ENCODE measurements at places on chromosomes 4 and X.

- DNase-seq, result no peak
Observed at GRCh38 chr4:6383929-6384328, 88.5 kb downstream of the PPP2R2C start.

DNA sequence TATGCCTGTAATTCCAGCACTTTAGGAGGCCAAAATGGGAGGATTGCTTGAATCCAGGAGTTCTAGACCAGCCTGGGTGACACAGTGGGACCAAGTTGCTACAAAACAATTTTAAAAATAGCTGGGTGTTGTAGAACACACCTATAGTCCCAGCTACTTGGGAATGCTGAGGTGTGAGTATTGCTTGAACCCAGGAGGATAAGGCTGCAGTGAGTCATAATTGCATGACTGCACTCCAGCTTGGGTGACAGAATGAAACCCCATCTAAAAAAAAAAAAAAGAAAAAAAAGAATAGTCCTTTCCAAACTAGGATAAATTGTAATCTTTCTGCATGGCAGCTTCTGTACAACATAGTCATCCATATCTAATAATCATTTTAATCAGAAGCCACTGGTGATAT, 270.1 kb upstream of the INTU start:
- no peak for DNase-seq

DNA sequence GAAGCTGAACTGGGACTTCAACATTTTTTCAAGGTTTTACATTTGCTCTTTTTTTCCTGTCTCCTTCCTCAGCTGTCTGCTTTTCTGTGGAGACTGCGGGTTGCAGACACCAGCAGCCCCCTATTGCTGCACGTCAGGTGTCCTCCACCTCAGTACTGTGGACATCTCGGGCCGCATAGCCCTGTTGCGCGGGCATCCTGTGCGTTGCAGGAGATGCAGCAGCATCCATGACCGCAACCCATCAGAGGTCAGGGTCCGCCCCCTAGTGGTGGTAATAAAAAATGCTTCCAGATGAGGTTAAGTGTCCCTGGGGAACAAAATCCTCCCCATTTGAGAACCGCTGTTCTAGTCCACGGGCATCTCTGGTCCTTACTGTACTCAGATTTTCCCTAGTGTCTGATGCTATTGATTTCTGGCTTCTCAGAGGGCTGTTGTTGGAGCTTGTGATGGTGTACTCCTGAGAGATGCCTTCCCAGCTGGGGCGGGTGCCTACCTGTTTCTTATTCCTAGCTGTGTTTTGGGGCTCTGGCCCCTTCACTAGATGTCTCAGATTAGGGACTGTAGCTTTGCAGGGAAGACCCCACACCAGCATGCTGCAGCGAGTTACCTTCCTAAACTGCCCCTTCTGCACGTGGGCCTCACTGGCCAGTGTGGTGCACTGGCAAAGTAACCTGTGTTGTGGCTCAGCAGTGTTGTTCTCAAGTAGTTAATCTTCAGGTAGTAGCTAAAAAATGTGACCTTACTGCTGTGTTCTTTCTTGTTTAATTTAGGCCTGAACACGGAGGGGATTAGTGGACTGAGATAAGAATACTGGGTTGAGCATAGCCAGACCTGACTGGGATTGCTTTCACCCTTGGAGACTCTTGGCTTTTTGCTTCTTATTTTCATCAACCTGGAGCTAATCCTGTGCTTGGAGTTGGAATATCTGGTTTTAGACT, 28.2 kb downstream of the NSD2 start:
- DNase-seq, result peak; percentile 55

DNA sequence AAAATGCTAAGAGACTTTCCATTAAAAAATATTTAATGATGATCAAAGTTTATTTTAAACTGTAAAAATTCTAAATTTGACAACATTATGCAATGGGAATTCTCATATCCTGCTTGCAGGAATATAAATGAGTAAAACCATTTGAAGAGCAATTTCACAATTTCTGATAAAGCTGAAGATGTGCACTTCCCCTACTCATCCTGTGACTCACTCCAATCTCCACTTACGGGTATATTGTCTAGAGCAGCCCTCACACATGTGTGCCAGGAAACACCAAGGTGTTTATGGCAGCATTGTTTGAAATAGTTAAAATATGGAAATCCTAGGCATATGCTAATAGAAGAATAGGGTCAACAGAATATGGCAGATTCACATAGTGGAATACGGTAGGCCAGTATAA, 158.4 kb downstream of the PDHA2 start:
- no peak for DNase-seq

DNA sequence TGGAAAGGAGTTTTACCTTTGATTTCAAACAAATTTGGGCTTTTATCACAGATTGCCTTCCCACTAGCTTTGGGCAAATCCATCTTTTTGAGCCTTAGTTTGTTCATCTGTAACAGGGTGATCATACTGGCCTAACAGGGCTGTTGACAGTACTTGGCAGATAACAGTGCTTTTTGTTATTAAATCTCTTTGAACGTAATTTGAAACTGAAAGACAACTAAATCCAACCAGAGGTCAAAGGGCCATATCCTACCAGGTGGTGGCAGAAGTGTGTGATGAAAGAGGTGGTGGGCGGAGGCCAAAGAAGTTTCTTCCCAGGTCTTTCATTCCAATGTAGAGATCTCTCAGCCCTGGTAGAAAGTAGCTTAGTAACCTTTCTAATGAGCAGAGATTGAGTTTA, 35.2 kb upstream of the TADA2B start:
- no peak for DNase-seq

GRCh38 chr4:188266386-188266785, 127.1 kb downstream of the TRIML1 start:
- DNase-seq, result no peak

- no peak for DNase-seq
Observed at GRCh38 chr4:8230891-8231290, 31.8 kb downstream of the SH3TC1 start.
